ENCODE measurements at places on chromosomes 6 and 20.

GRCh38 chr6:35669451-35670045 is 19.2 kb downstream of the FKBP5 start:
- no peak for DNase-seq

GRCh38 chr6:24009319-24009718 is 116.7 kb upstream of the NRSN1 start:
- no peak for DNase-seq

- peak; percentile 85 for DNase-seq
Measured at GRCh38 chr6:136607932-136608772, 57.9 kb upstream of the MAP7 start.

- no peak for DNase-seq
Measured at GRCh38 chr20:58241766-58242465, 13.5 kb upstream of the ANKRD60 start.

- peak; percentile 42 for DNase-seq
Measured at GRCh38 chr6:135087803-135088202, 33.2 kb upstream of the HBS1L start.

DNA sequence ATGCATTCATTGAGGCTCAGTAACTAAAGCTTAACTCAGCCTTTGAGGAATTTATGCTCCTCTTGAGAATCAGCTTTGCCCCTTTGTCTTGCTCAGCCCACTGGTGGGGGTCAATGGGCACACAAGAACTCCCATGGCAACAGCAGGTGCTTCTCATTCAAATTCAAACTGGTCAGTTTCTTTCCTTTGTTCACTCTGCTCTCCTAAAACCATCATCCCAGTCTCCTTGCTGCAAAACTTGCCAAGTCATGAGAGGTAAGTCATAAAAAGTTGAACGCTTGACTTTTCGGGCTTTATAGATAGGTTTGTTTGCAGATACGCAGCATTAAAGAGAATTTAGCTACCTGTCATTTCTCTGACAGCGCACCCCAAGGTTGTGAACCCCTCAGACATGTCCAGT is 146.8 kb downstream of the TFAP2A start:
- no peak for DNase-seq

Measured in stimulated activated CD4-positive, alpha-beta T cell treated with anti-CD3 and anti-CD28 coated beads, Interleukin-4, amount 100 ng/mL, for 24 hours (primary cell).